Activated naive CD8-positive, alpha-beta T cell treated with anti-CD3 and anti-CD28 coated beads for 36 hours (primary cell): ENCODE measurements at places on chromosomes 3 and 15.

DNA sequence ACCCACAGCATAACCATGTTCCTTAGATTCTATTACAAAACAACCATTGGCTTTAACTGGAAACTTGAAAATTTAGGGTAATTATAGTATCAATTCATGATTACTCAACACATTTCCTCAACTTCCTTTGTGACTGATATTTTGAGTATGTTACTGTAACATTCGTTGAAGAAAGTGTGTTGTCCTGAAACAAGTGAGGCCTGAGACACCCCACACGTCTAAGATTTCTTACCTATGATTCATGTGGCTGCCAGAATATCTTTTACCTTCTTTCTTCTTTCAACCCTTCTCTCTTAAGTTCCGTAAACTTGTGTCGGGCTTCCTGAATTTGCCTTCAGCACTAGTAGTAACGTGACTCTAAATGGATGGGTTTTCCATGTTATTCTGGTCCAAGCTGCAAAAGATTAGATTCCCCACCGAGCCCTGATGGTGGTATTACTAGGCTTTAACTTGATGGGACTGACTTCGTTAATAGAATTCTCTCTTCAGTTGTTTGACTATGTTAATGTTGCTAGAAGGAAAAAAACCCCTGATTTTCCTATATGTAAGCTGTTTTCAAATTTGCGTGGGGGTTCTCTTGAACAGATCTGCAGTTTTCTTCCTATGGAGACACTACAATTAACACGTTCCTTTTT is 296.0 kb upstream of the ICE2 start:
- H3K4me3 ChIP-seq, result no peak overlapping the region
- H3K4me1 ChIP-seq, result peaks cover 11% of the 10 kb centered on the region
- no peak overlapping the region for H3K27ac ChIP-seq
- no peaks in the 10 kb centered on the region for H3K27me3 ChIP-seq

DNA sequence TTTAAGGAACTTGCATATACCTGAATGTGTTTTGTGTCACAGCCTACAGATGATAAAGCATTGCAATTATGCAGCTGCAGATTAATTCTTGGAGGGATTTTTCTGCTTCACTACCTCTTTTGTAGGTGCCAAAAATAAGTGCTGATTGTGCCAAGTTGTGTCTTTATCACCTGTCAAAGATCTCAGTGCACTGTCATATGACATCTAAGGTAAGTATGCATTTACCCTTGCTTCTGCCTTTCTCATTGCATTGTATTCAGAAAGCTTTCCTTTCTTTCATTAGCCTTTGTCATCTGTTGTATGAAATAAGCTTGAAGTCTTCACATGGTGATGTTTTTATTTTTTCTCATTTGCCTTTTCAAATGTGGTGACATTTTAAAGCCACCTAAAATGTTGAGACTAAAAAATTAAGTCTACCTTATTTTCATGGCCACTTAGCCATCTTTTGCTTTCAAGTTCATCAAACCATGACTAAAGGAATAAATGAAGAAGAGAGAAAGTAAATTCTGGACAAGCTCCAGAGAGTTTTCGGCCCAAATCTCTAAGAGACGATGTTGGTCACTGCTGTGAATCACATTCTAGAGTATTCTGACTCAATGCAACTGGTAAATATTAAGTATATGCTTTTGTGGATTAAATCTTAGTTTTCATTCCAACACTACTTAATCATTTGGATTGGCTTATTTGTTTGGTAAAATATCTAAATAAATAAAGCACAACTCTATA is 381.8 kb upstream of the EPHA3 start:
- no peaks in the 10 kb centered on the region for H3K4me1 ChIP-seq
- no peak for DNase-seq
- no peaks in the 10 kb centered on the region for H3K36me3 ChIP-seq

GRCh38 chr3:43696441-43696840 is 5.7 kb downstream of the ABHD5 start:
- peaks cover 8% of the 10 kb centered on the region for H3K36me3 ChIP-seq
- H3K4me3 ChIP-seq, result no peak overlapping the region
- no peak overlapping the region for H3K27ac ChIP-seq
- no peak for DNase-seq
- H3K27me3 ChIP-seq, result no peaks in the 10 kb centered on the region

- H3K27me3 ChIP-seq, result peaks cover 48% of the 10 kb centered on the region
- H3K36me3 ChIP-seq, result no peaks in the 10 kb centered on the region
- no peak overlapping the region for H3K27ac ChIP-seq
- H3K4me3 ChIP-seq, result peak overlapping the region; percentile 63
- H3K4me1 ChIP-seq, result peaks cover 8% of the 10 kb centered on the region
Observed at GRCh38 chr15:40282147-40282868, 556 bp downstream of the ANKRD63 start.

DNA sequence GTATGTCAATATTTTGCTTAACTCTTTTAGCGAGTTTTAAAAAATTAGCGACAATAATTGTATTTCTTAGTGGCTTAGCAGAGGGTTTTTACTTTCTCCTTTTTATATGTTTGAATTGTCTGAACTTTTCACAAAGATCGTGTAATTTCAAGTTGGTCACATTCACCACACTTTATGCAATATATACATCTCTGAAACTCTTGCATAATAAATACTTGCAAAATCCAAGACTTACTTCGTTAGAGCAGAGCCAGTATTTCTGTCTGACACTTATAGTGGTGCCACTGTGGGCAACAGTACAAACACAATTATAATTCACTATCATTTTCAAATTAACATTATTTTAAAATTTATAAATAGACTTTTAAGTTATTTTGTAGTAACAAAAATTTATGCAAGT is 62.0 kb downstream of the SUCNR1 start:
- H3K4me3 ChIP-seq, result no peak overlapping the region
- H3K27ac ChIP-seq, result no peak overlapping the region
- DNase-seq, result no peak
- no peaks in the 10 kb centered on the region for H3K27me3 ChIP-seq
- no peaks in the 10 kb centered on the region for H3K36me3 ChIP-seq

- peak; percentile 50 for DNase-seq
- no peaks in the 10 kb centered on the region for H3K4me1 ChIP-seq
- H3K27ac ChIP-seq, result no peak overlapping the region
- H3K27me3 ChIP-seq, result peaks cover 14% of the 10 kb centered on the region
Observed at GRCh38 chr15:89442671-89443307, 53.6 kb downstream of the RHCG start.

GRCh38 chr3:183265157-183265642 is 12.1 kb downstream of the B3GNT5 start:
- H3K27ac ChIP-seq, result no peak overlapping the region
- no peak overlapping the region for H3K4me3 ChIP-seq
- no peak for DNase-seq
- H3K4me1 ChIP-seq, result peaks cover 27% of the 10 kb centered on the region
- peaks cover 4% of the 10 kb centered on the region for H3K27me3 ChIP-seq

GRCh38 chr15:94970096-94970495 is 738.7 kb downstream of the MCTP2 start:
- H3K4me1 ChIP-seq, result no peaks in the 10 kb centered on the region
- no peak for DNase-seq

DNA sequence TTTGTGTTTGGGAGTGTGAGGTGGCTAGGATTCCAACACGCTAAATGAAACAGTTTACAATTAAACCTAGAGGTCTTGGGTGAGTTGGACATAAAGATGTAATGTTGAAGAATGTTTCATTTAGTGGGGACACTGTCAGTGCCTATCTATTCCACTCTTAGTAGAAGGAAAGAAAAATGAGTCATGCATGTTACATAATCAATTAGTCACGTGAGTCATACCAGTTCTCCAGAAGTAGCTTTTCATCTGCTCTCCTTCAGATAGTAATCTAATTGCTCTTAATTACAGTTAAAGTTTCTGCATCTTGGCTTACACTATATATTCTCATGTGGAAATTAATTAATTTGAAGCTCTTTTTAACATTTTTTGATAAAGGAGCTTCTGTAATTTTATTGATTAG is 115.7 kb upstream of the P2RY1 start:
- H3K4me3 ChIP-seq, result no peak overlapping the region
- peaks cover 17% of the 10 kb centered on the region for H3K27me3 ChIP-seq
- no peaks in the 10 kb centered on the region for H3K36me3 ChIP-seq

DNA sequence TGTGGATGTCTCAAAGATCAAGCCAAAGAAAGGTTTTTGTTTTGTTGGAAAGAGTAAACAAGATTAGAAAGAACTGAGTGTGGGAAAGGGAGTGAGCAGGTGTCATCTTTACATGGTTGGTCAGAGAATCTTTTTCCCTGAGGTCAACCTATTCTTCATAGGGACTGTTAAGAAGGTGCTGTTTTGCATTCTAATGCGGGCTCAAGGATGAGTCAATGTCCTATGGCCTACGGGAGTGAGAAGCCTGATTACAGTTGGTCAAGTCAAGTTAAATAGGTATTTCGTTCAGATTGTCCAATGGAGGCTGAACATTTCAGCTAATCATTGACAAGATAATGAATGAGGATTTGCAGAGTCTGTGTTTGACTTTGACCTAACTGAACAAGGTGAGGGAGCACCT is 491.2 kb upstream of the PDZRN3 start:
- H3K36me3 ChIP-seq, result no peaks in the 10 kb centered on the region
- no peaks in the 10 kb centered on the region for H3K4me1 ChIP-seq
- no peak overlapping the region for H3K4me3 ChIP-seq
- no peak overlapping the region for H3K27ac ChIP-seq
- DNase-seq, result no peak

GRCh38 chr3:47758261-47759025 is 23.2 kb downstream of the SMARCC1 start:
- no peak overlapping the region for H3K4me3 ChIP-seq
- H3K27me3 ChIP-seq, result no peaks in the 10 kb centered on the region
- H3K4me1 ChIP-seq, result peaks cover 10% of the 10 kb centered on the region
- peaks cover 15% of the 10 kb centered on the region for H3K36me3 ChIP-seq

- no peak overlapping the region for H3K4me3 ChIP-seq
- no peaks in the 10 kb centered on the region for H3K27me3 ChIP-seq
- peaks cover 7% of the 10 kb centered on the region for H3K4me1 ChIP-seq
Observed at GRCh38 chr15:60223176-60223575, 174.6 kb downstream of the ANXA2 start.

DNA sequence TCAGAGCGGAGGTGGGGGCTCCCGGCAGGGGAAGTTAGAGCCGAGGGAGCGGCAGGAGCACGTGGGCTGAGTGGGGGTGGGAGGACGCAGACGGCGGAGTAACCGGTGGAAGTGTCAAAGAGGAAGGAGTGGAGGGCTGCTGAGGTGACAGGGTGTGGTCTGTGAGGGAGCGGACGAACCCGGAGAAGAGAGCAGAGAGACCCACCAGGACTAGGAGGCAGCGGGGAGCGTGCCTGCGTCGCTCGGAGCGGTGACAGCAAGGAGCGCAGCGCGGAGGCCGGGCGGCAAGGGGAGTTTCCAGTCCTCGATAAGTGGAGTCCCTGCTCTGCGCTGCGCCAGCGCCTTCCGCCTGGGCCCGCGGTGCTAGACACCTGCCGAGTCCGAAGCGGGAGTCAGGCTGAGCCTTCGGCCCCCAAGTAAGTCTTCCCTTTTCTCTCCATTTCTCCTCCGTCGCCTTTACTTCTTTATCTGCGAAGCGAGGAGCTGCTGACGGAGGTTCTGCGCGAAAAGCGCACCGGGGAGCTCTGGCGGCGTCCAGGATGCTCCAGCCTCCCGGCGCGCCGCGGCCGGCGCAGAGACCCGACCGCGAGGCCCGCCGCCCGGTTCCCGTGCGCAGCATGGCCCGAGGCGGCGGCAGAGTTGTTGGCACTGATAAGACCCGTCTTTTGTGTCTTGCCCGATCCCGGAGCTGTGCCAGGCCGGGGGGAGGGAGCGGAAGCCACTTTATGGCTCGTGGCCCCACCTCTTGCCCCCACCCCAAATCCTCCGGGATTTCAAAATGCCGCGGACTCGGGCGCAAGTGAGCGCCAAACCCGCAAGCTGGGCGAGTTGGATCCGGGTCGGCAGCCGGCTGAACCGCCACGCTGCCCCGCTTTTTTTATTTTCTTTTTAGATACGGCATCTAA is 533.0 kb upstream of the SEMA6D start:
- H3K36me3 ChIP-seq, result no peaks in the 10 kb centered on the region
- H3K27ac ChIP-seq, result no peak overlapping the region
- H3K27me3 ChIP-seq, result peaks cover 57% of the 10 kb centered on the region

DNA sequence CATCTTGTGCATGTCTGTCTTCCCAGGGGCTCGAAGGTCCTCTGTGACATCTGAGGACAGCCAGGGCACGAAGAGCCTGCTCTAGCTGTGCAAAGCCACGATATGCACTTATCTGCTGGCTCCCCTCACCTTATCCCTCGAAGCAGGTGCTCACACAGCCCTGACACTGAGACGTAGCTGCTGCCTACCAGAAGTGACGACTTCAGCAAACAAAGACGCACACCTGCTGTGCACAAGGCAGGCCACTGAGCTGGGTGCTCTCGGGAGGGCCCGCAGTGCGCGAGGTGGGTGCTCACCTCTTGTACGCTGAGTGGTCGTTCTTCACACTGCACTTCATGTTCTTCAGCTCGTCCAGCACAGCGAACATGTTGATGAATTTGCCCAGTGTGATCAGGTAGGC is 37.3 kb downstream of the CYFIP1 start:
- H3K27ac ChIP-seq, result no peak overlapping the region
- no peaks in the 10 kb centered on the region for H3K27me3 ChIP-seq
- H3K4me3 ChIP-seq, result no peak overlapping the region

- H3K4me1 ChIP-seq, result peaks cover 9% of the 10 kb centered on the region
- H3K27ac ChIP-seq, result peak overlapping the region; percentile 10
- H3K4me3 ChIP-seq, result no peak overlapping the region
- DNase-seq, result no peak
- no peaks in the 10 kb centered on the region for H3K27me3 ChIP-seq
Observed at GRCh38 chr3:17158941-17159682, 274.4 kb downstream of the PLCL2 start.

DNA sequence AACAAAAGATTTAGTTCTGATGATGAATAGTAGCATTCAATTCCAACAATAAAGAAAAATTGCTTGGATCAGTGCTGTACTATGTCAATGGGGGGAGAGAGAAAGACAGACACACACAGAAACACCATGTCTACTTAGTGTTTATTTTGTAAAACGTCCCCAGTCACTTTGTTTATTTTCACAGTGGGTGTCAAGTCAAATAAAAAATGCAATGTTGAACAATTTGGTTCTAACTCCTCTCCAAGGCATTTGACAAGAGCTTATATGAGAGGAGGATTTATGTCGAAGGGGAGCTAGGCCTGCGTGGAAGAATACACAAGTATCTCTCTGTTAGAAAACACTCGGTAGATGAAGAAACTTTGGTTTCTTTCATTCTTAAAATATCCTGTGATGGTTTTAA is 201.7 kb upstream of the SLC2A2 start:
- no peak for DNase-seq
- peak overlapping the region; percentile 73 for H3K27ac ChIP-seq
- peaks cover 41% of the 10 kb centered on the region for H3K4me1 ChIP-seq
- no peaks in the 10 kb centered on the region for H3K27me3 ChIP-seq
- H3K36me3 ChIP-seq, result peaks cover 35% of the 10 kb centered on the region
- H3K4me3 ChIP-seq, result no peak overlapping the region

- no peaks in the 10 kb centered on the region for H3K27me3 ChIP-seq
- no peaks in the 10 kb centered on the region for H3K4me1 ChIP-seq
- no peak for DNase-seq
Observed at GRCh38 chr3:76051145-76051544, 265.8 kb upstream of the ZNF717 start.
